CD4-positive, alpha-beta T cell treated with Interleukin-12 subunit alpha and Interleukin-12 subunit beta, for 1 hour (primary cell): ENCODE measurements at places on chromosomes 2 and 18.

GRCh38 chr2:137187216-137187615, 421.9 kb downstream of the THSD7B start:
- DNase-seq: no peak

GRCh38 chr18:48922801-48923730, 27.7 kb downstream of the SMAD7 start:
- DNase-seq: no peak

DNA sequence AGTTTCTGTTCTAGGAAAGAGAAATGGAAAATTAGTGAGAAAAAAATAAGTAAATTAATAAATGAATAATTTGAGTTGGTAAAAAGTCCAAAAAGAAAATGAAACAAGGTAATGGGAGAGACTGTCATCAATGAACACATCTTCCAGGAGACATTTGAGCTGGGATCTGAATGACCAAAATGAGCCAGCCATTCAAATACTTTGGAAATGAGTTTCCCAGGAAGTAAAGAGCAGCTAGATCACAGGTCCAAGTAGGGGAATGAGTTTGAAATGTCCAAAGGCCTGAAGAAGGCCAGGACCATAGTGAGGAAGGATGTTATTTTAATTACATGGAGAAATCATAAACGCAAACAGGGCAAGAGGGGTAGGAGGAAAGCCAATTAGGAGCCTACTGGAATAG, 6.6 kb upstream of the DNAH7 start:
- DNase-seq: no peak

GRCh38 chr2:25822190-25823117, 55.8 kb downstream of the ASXL2 start:
- DNase-seq: peak; percentile 68

DNA sequence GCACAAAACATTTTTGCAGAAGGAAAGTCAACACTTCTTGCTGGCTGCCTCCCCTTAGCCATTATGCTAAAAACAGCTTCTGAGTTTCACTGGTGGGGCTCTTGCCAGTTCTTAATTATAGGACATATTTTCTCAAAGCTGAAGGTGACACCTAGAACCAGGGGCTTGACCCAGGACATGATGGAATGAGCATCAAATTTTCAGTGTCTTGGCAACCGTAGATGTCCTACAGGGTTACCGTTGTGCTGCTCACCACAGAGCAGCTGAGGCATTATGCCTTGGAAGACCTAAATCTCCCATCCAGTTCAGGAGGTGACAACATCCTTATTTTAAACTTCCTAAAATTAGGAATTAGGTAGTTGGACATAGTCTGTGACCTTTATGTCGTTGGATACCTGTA, 46.7 kb downstream of the TMEM185B start:
- DNase-seq: no peak

DNA sequence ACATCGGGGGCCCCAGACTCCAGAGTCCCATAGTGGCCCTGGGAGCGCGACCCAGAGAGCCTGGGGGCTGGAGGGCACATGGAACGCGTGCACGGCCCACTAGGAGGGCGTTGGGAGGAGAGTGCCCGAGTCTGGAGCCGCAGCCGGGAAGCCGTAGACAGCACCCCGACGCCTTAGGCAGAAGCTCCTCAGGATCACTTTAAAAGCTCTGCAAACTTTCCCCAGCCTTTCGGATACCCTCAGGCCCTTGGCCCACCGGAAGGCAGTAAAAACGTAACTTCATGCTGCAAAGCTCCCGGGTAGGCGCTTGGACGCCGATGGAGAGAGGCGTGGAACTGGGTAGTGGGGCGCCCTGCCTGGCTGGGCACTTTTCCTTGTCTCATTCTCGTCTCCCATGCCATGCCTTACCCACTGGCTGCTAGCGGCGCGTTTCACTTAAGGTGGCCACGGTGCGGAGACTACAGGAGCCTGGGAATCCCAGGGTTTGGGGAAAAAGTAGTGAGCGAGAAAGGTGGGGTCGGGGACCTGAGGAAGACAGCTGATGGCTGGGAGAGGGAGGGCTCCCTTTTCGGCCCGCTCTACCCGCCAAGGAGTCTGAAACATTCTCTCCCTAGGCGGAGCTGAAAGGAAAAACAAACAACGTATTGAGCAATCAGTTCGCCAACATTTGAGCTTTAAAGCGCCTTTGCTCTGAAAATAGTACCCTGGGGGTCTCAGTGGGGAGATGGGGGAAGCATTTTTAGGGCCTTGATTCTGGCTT, 141.8 kb downstream of the MEIS1 start:
- DNase-seq: no peak

GRCh38 chr2:3739313-3739712, 35.9 kb downstream of the DCDC2C start:
- no peak for DNase-seq
